ENCODE measurements at places on chromosomes 7 and 10. TPM values are rescaled to one million over a fixed set of nuclear protein-coding genes. Genes with fewer than 3 reads are reported as not detected.
A peak's percentile ranks its signal among the peaks of the same experiment; 100 is the strongest.

FGFBP3 gene
- 2.3 TPM for total RNA-seq

UPK3B gene
- total RNA-seq: 12.4 TPM

- DNase-seq: no peak
Observed at GRCh38 chr10:2214092-2214491, 476.8 kb upstream of the ADARB2 start.

- no peak for DNase-seq
Observed at GRCh38 chr10:129090618-129091366, 376.2 kb upstream of the MGMT start.

DNA sequence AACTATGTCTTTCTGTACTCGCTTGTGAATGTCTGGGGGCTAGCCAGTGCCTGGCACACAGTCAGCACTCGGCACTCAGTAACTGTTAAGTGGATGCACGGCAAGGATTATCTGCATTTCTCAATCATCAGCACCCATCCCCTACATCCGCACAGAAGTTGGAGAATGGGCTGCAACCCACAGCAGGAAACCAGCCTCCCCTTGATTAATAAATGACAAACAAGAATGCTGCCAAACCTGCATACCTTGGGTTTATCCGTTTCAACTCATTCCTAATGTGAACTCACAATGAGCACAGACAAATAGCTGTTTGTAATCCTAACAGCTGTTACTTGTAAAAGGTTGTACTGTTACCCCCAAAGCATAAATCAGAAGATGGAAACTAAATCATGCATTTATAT is 28.9 kb downstream of the PPP1R3C start:
- peak; percentile 34 for DNase-seq

GRCh38 chr7:114342431-114343179 is 72.0 kb upstream of the FOXP2 start:
- DNase-seq: no peak

DNA sequence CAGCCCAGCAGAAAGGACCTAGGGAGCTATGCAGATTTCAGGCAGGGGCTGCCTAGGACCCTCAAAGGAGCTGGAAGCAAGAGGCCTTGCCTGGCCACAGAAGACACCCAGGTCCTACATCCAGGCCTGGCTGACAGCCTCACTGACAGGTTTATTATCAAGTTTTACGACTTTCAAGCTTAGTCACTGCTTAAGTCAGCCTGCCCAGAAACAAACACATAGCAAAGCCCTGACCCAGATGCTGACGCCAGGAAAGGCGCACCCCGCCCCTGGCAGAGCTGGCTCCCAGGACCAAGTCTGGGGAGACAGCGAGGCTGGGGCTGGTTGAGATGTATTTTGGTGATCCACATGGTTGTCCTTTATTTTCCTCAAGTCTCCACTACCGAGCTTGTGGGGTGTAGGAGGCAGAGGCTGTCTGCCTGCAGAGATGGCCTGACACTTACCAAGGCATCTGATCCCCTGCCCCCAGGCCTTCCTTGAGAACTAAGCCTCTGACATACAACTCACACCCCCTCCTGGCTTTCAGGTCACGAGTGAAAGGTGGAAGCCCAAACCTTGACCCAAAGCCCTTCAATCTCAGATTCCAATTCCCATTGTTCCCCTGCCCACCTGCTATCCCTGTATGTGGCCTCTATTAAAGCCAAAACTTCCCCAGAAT is 80.7 kb upstream of the EMX2 start:
- DNase-seq: no peak

- no peak for DNase-seq
Observed at GRCh38 chr7:128100949-128101713, 69.9 kb upstream of the LRRC4 start.

DNA sequence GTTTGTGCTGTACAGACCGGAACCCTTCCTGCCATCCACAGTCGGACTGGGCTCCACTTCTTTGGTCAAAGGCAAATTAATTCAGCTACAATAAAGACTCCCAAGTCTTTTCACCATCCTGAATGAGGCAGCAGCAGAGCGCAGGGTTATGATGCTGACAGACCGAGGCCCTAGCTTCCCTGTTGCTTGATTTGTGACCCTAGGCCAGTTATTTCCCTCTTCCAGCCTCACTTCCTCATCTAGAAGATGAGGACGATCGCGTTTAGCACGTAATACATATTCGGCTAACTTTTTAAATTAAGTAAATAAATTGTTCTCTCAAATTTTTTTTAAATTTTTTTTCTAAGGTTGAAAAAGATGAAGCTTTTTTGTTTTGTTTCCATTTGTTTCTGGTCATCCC is 18.1 kb downstream of the ADRB1 start:
- DNase-seq: no peak

DNA sequence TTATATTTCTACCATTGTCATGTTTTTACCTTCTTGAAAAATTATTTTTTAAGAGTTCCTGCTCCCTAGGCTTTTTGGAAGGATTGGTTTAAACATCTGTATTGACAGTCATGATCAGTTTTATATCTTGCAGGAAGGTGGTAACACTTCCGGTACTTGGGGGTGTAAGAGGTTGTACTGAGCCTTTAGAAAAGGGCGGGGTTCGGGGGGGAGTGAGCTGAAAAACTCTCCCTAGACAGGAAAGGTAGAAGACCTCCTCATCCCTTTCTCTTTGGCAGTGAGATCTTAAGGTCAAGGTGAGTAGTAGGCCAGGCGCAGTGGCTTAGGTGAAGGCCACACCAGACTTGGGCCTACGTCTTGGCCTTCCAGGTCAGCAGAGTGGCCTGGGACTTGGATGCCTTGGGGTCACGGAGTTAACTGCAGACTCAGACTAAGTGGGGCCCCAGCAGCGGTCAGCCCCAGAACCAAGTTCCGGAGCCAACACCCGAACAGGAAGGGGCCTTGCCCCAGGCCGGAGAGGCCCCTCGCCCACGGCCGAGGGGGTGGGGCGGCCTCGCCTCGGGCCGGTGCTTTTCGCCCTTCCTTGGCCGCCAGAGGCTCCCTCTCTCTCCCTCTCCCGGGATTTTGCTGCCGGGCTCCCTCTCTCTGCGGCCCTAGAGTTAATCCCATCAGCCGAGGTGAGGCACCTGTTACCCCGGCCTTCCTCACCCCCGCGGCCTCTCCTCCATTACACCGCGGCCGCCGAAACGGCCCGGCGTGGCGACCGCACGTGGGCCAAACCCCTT is at the start of gene PPP1R9A:
Gene PPP1R9A (plus strand): TSS at position 569 of the 785 bp plus-strand sequence. CDS start 2,520 bp downstream, outside the sequence.
- DNase-seq: peak; percentile 64
